ENCODE measurements at places on chromosomes 4 and X.
A peak's percentile ranks its signal among the peaks of the same experiment; 100 is the strongest.

DNA sequence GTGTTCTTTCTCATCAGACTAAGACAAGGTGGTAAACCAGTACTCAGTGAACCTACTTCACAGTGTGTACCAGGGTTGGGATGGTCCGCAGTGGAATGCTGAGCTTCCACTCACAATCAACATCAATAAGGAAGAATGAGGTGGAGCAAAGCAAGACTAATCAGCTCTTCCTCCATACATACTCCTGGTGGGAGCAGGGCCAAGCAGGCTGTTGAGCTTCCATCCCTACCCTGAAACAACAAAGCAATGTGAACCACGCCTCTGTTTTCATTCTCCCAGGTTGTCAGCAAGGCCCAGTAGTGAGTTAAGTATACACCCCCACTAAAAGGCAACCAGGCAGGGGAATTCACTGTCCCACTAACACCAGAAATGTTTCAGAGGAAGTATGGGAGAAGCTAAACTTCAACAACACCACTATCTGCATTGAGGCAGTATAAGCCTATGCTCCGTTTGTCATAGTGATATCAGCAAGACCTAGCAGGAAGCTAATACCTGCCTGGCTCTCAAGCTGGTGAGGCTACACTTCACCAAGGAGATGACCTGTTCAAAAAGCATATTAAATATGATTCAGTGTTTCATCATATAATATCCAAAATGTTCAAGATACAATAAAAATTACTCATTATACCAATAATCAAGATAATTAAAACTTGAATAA, 109.5 kb downstream of the DDX60 start:
- DNase-seq = no peak

- no peak for DNase-seq
Observed at GRCh38 chr4:189815404-189816192, 125.1 kb upstream of the FRG1 start.

- DNase-seq = no peak
Observed at GRCh38 chr4:1323635-1324442, 23.2 kb upstream of the UVSSA start.

GRCh38 chrX:88560673-88561330, 186.2 kb upstream of the CPXCR1 start:
- no peak for DNase-seq

DNA sequence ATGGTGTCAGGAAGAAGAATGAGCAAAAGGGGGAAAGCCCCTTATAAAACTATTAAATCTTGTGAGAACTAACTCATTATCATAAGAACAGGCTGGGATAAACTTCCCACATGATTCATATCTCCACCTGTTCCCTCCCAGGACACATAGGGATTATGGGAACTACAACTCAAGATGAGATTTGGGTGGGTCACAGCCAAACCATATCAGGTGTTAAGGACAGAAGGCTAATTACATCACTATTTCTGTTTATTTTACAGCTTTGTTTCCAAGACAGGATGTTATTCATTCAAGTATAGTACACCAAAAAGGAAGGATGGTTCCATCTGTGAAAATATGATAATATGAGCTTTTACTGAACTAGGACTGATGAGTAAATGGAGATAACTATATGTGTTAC, 63.7 kb upstream of the ARSJ start:
- no peak for DNase-seq

DNA sequence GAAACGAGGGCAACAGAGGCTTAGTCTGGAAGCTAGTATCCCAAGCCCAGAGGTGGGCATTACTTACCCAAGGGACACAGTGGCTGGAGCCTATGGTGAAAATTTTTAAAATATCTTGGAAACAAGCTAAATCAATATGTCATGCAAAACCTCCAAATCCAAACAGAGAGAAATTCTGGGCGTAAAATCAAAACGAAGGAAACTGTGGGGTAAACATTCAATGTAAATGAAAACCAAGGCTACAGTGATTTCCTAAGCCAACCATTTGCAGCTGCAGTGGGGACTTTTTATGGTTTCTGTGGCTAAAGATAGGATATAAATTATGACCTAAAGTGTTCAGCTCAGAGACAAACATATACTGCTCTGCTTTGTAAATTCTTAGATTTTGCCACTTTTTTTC, 507.7 kb upstream of the DIAPH2 start:
- DNase-seq = no peak

GRCh38 chr4:168621806-168622589, 125.1 kb downstream of the PALLD start:
- DNase-seq = no peak

GRCh38 chr4:149264093-149264733, 551.4 kb downstream of the IQCM start:
- no peak for DNase-seq

GRCh38 chrX:17984415-17984814, 123.3 kb upstream of the RAI2 start:
- DNase-seq = no peak

- no peak for DNase-seq
Observed at GRCh38 chrX:40449396-40449795, 131.4 kb upstream of the ATP6AP2 start.

DNA sequence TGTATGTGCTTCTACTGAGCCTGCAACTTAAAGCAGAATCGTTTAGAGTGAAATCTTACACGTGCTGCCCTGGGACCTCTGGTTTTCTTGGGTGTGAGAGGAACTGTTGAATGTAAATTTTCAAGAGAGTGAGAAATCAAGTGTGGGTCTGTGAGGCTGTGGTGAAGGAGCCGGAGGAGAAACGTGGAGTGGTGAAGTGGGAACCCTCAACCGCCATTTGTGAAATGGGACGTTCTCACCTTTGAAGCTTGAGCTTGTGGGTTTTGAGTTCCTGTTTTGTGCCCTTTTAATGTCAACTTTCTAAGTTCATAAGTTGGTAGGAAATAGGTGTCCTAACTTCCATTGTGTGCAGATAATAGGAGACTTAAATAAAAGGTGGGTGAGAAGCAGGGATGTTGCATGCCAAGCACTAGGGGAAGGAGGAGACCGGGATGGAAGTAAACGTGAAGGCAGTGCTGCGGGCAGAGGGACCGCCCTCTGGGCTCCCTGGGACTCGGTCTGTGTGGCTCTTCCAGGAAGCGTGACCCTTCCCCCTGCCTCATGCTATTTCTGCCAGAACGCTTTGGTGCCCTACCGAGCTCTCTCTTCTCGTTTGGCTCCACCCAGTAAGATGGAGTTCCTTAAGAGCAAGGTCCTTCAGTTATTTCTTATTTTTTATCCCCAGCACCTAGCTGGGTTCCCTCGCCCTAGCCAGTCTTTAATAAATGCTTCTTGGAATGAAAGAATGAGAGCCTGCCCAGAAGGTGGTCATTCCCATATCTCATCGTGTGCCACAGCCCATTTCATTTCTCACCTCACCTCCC, 56.0 kb downstream of the TMEM131L start:
- no peak for DNase-seq

- DNase-seq = no peak
Observed at GRCh38 chr4:2416564-2417225, 1.8 kb downstream of the ZFYVE28 start.

GRCh38 chrX:15816886-15817285, 26.6 kb downstream of the ZRSR2 start:
- DNase-seq = no peak

DNA sequence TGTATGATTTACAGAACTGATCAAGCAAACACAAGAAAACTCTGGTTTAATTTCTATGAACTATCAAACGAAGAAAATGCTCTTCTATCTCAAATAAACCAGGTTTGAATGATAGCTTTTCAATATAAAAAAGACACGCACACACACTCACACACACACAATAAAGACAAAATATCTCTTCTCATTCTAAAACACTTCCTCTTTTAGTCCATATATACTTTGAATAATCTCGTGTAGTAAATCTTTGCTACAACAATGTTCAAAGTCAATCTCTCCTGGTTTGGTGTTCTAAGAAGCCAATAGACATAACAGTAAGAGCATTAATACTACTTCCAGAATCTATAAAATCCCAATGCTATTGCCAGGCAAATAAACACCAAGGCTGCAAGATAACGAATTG, 13.3 kb downstream of the CXCL2 start:
- no peak for DNase-seq

DNA sequence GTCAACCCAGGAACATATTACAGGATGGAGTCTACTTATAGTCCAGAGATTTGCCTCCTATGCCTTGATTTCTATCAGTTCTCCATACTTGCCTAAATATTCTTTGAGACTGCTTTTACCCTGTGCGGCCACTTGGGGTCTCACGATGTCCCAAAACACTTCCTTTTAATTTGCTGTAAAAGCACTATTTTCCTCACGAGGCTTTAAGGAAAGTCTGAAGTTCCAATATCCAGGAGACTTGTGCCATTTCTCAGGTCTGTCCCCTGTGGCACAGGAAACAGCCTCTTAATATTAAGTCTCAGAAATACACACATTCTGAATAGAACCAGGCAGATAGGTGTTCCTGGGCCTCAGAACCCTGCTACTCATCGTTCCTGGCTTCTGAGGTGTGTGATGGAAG, 142.9 kb downstream of the TMEM164 start:
- peak; percentile 23 for DNase-seq

- DNase-seq = no peak
Observed at GRCh38 chr4:157219711-157220370, 687 bp upstream of the GRIA2 start.

GRCh38 chr4:137946453-137947174, 295.5 kb downstream of the SLC7A11 start:
- DNase-seq = no peak

- DNase-seq = no peak
Observed at GRCh38 chr4:188492886-188493285, 353.6 kb downstream of the TRIML1 start.

GRCh38 chrX:9342561-9343051, 122.3 kb upstream of the TBL1X start:
- peak; percentile 93 for DNase-seq

DNA sequence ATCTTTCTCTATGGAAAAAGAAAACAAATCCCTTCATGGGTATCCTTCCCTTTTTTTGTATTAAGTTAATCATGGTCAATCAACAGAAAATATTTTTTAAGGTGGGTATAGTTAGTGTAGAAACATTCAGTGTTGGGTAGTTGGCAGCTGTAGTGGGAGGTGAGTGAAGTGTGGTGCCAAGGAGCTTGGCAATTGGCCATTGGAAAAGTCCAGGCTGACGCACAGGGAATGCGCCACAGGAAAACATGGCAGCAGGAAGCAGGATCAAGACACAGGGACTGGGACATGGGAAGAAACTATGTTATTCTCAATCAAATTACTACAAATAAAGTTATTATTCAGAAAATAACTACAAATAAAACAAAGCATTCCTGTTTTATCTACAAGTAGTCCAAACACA, 20.0 kb downstream of the PALLD start:
- DNase-seq = no peak

GRCh38 chrX:41922431-41923151, 763 bp downstream of the CASK start:
- no peak for DNase-seq

DNA sequence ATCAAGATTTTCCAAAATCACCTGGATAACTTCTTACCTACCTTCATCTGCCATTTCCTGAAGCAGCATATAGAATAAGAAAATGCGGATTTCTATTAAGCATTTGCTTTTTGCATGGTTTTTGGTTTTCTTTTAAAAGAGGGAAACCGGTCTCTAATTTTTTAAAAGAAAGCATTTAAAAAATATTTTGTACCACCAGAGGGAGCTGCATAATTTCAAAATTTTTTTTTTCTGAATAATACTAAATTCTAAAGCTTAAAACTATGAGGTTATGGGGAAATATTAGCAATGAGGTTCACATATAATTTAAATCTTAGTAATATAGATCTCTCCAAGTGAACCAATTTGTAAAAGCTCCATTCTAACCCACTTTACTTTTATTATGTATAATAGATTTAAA, 137.7 kb upstream of the TENT5D start:
- no peak for DNase-seq

- DNase-seq = no peak
Observed at GRCh38 chr4:55795341-55795740, 24.2 kb upstream of the EXOC1L start.

GRCh38 chr4:120841580-120841979, 80.9 kb downstream of the PRDM5 start:
- no peak for DNase-seq

GRCh38 chrX:107750861-107751445, 24.6 kb downstream of the TSC22D3 start:
- DNase-seq = no peak

- DNase-seq = no peak
Observed at GRCh38 chr4:86977621-86978184, 42.9 kb downstream of the AFF1 start.

All from posterior cingulate gyrus (tissue), 11 donors.